Fibroblast of skin of back (primary cell): ENCODE measurements at places on chromosomes 5 and 9.

DNA sequence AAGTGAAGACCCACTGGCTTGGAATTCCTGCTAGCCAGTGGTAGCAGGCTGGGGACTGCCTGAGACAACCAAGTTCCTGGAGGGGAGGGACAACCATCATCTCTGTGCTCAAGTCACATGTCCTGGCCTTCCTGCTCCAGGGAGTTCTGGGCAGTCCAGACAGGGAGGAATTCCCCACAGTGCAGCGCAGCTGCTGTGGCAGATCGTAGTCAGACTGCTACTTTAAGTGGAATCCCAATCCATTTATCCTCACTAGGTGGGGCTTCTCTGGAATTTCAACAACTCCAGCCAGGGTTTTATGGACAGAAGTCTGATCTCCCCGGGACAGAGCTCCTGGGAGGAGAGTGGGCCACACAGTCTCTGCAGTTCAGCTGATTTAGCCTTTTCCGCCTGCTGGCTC lies 20.9 kb upstream of the OR5C1 start:
- DNase-seq: no peak

DNA sequence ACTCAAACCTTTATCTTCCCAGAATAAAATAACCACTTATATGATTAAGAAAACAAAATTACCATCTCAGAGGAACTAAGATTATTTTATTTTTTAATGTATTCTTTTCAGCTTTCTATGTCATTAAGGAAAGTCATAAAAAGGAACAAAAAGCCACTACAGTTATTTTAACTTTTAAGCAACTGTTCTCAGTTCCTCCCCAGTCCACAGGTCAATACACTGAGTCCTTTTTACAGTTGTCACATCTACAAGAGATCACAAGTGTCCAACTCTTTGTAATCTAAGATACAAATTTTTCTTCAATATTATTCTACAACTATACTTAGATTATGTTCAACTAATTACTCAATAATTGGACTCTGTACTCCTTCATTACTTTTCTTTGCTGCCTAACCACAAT lies 782.8 kb upstream of the ACO1 start:
- DNase-seq: no peak

DNA sequence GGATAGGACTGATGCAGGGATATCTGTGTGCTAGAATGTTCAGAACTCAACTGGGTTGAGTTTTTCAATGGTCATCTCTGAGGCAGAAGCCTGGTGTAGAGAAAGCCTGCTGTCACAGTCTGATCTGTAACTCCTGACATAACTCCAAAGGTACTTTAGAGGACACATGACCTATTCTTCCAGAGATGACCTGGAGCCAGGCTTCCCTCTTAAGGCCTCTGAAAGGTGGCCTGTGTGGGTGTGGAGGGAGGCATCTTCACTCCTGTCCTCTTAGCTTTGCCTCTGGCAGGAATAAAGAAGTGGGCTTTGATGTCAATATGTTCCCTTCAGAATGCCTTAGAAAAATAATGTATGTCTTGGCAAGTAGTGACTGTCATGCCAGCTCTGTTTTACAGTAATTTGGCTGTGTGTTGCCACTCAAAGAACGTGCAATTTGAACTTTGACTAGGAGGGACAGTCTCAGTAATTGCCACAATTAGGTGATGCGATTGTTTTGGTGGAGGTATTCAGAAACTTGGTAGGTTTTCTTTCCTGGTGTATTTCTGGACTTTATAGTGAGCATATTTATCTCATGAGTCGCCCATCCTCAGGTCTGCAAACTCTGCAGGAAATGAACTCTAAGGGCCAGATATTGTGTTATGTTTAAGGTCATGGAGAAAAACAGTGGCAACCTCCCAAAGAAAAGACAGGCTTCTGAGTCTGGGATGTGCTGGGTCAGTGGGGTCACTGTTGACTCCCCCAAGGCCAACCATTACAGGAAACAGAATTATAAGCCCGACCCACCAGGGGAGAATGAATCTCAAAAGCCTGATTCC lies 3.2 kb upstream of the C5orf63 start:
- DNase-seq: peak; percentile 56

GRCh38 chr9:99954819-99955218 lies 48.4 kb downstream of the STX17 start:
- DNase-seq: no peak

DNA sequence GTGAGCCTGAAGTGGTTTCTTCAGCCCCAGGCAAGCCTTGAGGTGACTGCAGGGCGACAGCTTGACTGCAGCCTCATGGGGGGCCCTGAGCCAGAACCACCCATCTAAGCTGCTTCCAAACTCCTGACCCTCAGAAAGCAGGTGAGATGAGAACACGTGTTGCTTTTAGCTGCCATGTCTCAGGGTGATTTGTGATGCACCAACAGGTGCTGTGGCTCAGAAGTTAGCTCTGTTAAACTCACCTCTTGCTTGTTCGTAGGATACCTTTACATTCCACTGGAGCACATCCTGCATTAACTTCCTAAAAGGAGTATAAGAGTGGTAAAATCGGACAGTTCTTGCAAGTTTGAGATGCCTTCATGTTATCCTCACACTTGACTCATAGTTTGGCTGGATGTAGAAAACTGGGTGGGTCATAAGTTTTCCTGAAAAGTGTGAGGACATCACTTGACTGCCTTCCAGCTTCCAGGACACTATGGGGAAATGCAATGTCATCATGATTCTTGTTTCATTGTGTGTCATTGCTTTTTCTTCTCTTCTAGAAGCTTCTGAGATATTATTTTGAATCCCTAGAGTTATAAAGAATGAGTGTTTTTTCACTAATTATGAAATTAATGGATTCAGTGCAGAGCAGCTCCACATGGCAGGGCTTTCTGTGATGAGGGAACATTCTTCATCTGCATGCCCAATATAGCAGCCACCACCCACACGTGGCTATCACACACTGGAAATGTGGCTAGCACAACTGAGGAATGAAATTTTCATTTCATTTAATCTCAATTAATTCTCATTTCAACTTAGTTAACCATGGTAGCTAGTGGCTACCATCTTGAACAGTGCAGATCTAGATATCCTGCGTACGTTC lies 92.3 kb downstream of the HSD17B3 start:
- peak; percentile 77 for DNase-seq

DNA sequence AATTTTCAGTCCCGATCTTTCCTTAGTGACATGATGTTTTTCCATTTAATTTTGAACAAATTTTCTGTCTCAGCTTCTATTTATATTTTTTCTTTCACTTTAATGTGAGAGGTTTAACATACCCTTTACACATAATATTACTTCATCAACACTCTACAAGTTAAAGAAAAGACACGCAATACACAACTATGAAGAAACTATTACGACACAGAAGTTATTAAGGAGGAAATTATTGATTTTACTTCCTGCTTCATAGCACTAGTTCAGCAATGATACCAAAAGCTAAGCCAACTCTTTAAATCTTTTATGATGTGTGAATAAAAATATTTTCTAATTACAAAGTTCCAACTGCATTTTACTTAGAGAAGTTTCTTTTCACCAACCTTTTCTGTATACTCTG lies 432.3 kb upstream of the DAB2 start:
- DNase-seq: no peak

GRCh38 chr5:120818128-120818527 lies 354.0 kb downstream of the PRR16 start:
- no peak for DNase-seq

GRCh38 chr9:125942125-125942524 lies 195.0 kb downstream of the PBX3 start:
- peak; percentile 16 for DNase-seq

GRCh38 chr5:135240781-135241360 lies 158.2 kb downstream of the MACROH2A1 start:
- DNase-seq: no peak

- DNase-seq: no peak
Measured at GRCh38 chr5:44150075-44150723, 239.0 kb downstream of the FGF10 start.

DNA sequence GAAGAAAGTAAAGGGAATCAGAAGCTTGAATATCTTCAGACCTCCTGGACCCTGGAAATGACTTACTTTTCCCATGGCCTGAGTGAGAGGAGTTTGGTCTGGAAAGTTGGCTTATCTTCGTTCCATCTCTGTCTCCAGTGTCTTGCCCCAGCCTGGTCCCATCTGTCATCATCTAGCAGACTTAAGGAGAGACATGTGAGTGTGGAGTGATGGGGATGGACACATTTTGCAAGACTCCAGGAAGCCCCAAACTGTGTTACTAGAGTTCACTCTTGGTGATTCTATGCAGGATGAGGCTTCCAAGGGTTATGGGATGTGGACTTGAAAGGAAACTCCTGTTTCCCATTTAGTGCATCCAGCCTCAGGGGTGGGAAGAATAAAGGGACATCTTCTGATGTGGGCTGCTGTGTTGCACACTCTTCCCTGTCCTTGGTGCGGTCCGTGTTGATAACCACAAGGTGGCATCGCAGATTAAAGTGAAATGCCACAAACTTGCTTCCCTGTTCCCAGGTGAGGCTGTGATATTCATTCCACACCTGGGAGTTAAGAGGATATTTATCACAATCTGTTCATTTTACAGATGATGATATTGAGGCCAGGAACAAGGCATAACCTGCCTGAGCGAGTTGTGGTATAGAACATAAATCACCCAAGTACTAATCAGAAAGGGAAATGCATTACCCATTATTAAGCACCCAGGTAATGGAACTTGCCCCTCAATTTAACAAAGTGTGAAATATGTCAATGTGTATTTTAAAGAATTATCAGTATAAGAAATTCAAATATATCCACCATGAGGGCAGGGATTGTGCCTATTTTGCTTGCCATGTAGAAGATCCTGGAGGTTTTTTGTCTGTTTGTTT lies 269.9 kb upstream of the PAPPA start:
- DNase-seq: peak; percentile 48

GRCh38 chr5:135212361-135213026 lies 178.5 kb upstream of the PITX1 start:
- DNase-seq: no peak

DNA sequence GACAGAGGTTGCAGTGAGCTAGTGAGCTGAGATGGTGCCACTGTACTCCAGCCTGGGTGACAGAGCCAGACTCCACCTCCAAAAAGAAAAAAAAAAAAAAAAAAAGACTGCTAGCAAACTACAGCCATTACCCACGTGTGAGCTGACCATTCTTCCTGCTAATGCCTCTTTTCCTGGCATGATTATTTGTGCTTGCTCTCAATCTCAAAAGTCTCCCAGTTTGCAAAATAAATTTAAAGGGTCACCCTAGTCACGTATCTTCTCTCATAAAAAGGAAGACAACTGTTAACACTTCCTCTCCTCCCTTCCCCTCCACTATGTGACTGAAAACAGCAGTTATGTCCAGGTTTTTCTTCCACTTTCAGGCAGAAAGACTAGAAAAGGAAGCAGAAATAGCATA lies 37.2 kb downstream of the TRIM36 start:
- DNase-seq: no peak

- no peak for DNase-seq
Measured at GRCh38 chr9:26157411-26157810, 479.2 kb upstream of the TUSC1 start.

- peak; percentile 60 for DNase-seq
Measured at GRCh38 chr9:96566498-96567202, 53.0 kb downstream of the CDC14B start.

- no peak for DNase-seq
Measured at GRCh38 chr5:61617039-61617438, 285.0 kb downstream of the ZSWIM6 start.

GRCh38 chr9:70861376-70861775 lies 260.0 kb downstream of the TRPM3 start:
- DNase-seq: no peak

DNA sequence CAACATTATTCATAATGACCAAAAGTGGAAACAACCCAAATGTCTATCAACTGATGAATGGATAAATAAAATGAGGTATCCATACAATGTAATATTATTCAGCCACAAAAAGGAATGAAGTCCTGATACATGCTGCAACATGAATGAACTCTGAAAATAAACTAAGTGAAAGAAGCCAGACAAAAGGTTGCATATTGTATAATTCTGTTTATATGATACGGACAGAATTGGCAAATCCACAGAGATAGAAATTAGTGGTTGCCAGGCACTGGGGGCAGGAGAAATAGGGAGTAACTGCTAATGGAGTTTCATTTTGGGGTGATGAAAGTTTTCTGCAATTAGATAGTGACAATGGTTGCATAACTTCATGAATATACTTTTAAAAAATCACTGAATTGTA lies 47.0 kb downstream of the KIF24 start:
- DNase-seq: no peak

DNA sequence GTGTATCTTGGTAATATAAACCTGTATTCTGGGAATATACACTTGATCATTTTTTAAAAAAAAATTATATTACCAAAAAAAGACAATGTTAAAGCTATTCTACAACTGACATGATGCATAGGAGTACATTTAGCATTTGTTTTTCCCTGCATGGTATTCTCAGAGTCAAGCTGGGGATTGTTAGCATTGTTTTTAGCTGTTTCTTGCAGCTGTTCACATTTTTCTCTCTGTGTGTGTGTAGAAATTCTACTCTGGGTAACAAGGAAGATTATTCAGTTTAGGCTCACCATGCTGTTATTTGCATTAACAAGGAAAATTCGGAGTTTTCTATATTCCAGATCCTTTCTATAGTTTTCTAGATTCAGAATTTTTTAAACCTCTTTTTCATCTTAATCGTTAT lies 62.2 kb downstream of the ADAMTS16 start:
- no peak for DNase-seq

DNA sequence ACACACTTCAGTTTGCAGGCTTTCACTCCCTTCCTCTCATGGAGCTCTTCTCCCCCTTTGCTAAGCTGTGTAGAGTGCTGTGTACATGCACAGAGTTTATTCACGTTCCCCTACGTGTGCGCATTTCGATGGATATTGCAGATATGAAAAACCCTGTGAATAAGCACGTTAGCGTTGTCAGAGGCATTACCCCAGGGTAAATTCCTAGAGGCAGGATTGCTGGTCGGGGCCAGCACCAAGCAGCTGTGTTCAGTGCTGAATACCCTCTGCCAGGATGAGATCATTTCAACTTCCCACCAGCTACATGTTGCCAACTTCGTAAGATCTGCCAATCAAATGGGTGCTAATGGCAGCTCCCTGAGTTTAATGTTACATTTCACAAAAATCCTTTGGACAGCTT lies 172.3 kb upstream of the PPP1R26 start:
- no peak for DNase-seq

- peak; percentile 66 for DNase-seq
Measured at GRCh38 chr9:126985870-126986498, 71.4 kb downstream of the RALGPS1 start.

- peak; percentile 54 for DNase-seq
Measured at GRCh38 chr9:115209601-115210306, 91.8 kb upstream of the TNC start.

DNA sequence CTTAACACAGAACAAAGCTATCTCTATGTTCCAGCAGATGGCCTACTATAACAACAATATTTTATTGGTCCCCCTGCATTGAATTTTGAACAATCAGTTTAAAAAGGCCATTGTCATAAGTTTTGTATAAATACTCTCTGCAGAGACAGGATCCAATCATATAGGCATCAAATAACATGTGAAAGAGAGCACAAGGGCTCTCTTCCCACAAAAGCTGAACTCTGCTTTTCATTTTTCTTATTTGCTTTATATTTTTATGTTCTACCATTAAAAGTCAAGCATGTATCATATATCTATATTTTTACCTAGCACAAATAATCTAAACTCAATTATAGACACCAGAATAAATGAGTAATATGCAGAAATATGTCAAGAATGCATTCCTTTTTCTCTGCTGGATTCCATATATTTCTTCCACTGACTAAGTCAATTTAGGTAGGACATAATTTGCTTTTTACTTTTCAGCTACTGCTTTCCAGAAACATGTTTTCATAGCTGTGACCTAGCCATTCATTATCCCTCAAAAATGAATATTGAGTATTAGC lies 143.6 kb downstream of the CDH9 start:
- DNase-seq: peak; percentile 35

- no peak for DNase-seq
Measured at GRCh38 chr5:14482085-14482484, 99.5 kb upstream of the OTULINL start.

GRCh38 chr5:36496471-36496870 lies 109.9 kb upstream of the SLC1A3 start:
- no peak for DNase-seq
